NCI-H187 treated with DMSO at 0.1 percent for 48 hours (cell line): ENCODE measurements at places on chromosomes 12 and 14.

DNA sequence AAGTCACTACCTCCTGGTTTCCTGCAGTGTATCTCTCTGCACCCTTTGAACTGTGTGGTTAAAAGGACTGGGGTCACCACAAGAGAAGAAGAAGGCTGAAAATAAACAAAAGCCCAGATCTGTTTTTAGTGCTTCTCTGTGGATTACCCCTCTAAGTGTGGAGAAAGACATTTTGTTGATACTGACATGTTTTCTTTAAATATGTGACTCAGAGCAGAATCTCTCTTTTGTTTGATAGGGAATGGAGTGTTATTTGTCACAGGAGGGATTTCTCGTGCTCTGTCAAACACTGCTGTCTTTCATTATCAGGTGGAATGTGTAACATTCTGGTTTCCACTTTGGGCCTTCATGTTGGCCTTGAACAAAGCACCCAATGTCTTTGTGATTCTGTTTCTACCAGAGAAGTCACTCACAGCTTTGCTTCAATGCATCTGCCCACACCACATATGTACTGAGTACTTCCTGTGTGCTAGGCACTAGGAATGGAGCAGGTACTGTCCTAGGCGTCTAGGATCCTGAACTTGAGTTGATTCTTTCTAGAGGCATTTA is 82.1 kb downstream of the PLXNC1 start:
- no peak for DNase-seq

DNA sequence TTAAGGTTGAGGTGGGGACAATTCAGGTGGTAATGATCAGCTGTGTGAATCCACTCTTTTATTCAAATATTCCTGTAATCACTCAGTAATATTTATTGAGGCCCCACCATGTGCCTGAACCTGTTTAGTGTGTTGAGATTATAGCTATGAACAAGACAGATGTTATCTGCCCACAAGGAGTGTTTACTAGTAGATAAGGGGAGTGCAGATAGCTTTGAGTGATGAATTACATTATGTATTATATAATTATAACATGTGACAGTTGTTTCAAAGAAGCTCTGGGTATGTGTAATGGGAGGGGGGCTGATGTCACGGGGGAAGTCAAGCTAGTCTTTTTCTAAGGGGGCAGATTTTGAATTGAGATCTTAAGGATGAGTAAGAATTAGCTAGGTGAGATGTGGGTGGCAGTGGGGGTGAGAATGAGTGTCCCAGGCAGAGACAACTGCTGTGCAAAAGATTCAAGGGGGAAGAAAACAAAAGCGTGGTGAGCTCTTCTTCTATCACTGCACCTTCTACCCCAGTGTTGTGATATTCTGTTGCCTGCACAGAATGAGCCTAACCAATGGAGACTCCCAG is 21.3 kb upstream of the SRRM4 start:
- DNase-seq = no peak

DNA sequence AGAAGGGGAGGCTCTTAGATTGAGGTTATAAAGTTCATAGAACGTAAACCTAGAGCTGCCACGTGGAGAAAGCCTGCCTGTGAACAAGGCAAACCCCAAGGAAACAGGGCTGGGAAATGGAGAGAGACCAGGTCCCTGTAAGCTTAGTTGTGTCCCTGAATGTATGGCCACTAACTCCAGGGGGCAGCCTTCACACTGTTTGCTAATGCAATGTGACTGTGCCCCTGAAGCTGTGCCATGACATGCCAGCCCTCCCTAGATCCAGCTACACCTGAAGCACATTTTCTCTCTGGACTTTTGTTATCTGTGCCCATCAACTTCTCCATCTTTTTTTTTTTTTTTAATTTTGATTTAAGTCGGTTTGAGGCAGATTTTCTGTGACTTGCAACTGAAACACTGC is 60.6 kb upstream of the TMCC3 start:
- no peak for DNase-seq

GRCh38 chr14:61451891-61452400 is 130.6 kb downstream of the PRKCH start:
- no peak for DNase-seq

DNA sequence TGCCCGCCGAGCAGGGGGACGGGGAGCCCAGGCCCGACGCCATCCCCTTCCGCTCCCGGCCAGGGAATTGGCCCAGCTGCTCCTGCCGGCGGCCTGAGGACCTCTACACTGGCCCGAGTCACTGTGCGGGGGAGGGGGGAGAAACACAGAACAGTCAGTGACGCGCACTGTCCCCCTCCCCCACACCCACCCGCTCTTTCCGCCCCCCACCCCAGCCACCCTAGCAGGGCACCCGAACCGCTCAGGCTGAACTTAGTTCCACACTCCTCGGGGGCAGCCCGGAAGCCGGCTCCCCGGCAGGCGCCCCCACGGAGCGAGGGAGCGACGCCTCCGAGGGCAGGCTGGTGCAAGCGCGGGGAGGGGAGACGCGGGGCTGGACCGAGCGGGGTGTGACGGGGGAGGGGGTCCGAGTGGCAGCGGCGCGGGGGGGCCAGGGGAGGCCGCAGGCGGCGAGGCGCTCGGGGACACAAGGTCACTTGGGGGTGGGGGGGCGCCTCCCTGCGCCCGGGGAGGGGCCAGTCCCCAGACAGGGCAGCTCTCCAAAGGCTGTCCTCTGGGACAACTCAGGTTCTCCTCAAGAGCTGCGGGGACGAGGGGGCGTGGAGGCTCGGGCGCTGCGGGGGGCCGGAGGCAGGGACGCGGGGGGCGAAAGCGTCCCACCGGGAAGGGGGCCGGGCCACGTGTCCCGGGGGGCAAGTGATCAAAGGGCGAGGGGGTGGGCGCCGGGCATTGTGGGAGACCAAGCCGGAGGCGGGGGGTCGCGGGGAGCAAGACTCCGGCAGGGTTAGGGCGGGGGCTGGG is 648 bp downstream of the CHD4 start:
- DNase-seq = no peak

GRCh38 chr12:63940310-63941005 is 96.0 kb downstream of the SRGAP1 start:
- no peak for DNase-seq

DNA sequence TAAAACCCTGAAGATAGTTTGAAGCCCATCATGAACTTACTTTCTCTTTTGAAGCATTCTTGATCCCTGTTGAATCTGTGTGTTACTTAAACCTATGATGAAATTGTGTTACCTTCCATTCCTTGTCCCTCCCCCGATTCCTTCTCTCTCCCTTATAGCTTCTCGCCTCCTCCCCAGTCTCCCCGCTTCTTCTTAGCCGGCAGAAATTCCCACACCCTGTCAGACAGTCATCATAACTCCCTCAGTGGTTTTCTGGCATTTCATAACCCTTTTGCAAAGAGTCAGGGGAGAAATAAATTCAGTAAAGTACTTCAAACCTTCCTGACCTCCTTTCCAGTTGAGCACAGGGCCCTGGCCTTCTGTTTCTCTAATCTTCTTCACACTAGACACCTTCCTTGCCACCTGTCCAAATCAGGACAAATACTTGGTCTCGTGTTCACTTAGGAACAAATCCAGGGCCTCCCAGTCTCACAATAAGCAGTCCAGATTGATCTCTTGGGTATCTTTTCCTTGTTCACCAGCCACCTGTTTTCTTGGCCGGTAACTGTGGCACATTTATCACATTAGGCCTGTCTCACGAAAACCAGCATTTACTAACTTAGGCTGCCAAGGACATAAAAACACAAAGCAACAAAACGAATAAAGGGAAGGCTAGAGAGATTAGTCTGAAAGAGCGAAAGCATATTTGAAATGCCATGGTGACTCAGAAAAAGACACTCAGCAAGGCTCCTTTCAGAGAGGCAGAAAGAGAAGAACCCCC is 355.9 kb downstream of the TMTC2 start:
- DNase-seq = no peak

DNA sequence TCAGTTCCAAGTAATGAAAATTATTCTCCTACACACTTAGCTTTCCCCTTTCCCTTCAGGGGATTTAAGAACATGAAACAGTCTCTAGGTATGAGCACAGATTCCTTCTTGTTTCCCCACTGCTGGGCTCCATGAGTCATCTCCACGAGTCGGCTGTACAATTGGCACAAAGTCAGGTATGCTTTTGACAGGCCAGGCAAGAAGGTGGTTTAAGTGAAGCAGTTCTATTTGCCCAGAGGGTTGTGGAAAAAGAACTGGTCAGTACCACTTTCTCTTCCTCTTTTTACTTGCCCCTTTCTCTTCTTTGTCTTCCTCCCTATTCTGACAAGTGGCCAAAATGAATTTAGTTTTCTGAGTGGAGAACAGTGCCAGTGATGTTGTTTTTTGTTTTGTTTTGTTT is 16.3 kb downstream of the DYNC1H1 start:
- no peak for DNase-seq

GRCh38 chr14:91332986-91333649 is 84.5 kb downstream of the CCDC88C start:
- DNase-seq = no peak

DNA sequence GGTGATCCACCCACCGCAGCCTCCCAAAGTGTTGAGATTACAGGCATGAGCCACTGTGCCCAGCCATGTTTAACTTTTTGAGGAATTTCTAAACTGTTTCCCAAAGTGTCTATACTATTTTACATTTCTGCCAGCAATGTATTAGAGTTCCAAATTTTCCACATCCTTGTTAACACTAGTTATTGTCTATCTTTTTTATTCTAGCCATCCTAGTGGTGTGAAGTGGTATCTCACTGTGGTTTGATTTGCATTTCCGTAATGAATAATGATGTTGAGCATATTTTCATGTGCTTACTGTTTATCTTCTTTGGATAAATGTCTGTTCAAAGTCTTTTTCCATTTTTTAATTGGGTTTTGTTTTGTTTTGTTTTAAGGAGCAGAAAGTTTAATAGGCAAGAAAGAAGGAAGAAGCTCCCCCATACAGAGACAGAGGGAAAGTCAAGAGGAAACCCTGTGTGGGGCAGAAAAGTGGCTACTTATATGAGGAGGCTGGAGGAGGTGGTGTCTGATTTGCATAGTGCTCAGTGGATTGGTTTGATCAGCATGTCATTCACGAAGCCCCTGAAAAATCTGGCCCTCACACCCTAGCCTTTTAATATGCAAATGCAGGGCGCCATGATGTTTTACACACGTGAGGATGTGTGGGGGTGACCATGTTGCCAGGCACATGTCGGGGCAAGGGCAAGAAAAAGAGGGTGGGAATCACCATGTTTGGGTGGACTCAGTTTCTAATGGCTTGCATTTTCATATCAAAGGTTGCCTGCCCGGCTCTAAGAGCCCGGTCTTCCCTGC is 14.9 kb downstream of the TXNRD1 start:
- DNase-seq = no peak

DNA sequence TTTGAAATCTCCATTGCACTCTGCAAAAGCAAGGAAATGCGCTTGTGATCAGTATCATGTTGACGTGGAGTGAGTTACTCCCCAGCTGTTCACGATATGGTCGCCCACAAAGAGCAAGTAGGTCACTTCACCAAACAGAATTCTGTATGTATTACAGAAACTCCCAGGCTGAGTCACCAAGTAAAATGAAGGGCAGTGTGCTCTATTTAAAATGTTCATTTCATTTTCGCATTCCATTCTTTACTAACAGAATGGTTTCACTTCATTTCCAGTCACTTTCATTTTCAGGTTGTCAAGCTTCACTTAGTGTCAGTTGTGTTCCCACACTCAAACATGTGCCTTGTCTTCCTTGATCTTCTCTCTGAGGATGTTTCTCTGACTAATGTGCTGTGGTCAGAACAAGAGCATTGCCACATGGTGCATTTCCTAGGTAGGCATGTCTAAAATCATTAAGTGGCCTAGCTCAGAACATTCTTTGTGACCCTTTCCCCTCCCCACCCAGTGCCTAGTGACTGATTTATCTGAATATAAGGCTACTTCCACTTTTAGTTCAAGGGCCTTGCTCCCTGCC is 391.2 kb downstream of the RAD51B start:
- DNase-seq = peak; percentile 15

GRCh38 chr14:67170660-67171059 is 18.6 kb upstream of the GARIN2 start:
- no peak for DNase-seq

- no peak for DNase-seq
Measured at GRCh38 chr14:96205059-96205977, 679 bp downstream of the BDKRB2 start.

- no peak for DNase-seq
Measured at GRCh38 chr12:89180496-89180895, 171.8 kb downstream of the DUSP6 start.

DNA sequence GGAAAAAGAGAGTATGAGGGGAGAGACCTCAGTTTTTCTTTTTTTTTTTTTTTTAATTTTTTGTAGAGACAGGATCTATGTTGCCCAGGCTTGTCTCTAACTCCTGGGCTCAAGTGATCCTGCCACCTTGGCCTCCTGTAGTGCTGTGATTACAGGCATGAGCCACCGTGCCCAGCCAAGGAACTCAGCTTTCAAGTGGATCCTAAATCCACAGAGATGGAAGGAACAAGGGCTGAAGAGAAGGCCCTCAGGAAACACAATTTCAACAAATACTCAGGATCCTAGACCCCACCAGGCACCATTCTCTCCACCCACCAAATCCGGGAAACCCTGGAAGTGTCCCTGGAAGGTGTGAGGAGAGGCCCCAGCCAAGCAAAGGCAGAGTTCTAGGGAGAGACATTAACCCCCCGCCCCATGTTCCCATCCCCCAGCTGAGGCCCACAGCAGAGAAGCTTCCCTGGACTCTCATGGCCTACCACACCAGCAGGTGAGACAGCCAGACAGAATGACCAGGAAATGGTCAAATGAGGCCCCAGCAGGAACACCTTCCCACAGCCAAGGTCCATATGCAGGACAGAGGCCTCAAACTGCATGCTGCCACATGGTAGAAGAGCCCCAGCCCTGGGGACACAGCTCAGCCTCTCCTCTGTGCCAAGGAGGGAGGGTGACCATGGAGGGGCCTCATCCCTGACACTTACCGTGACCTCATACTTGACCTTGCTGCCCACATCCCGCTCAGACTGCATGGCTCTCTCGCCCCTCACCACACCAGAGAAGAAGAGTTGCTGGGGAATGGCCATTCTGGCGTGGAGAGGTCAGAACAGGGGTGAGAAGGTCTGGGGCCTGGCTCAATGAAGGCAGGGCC is 14.1 kb downstream of the ITGA7 start:
- DNase-seq = no peak

- DNase-seq = no peak
Measured at GRCh38 chr12:1435456-1435855, 158.9 kb downstream of the FBXL14 start.

GRCh38 chr12:111905502-111905901 is 63.5 kb downstream of the MAPKAPK5 start:
- no peak for DNase-seq

DNA sequence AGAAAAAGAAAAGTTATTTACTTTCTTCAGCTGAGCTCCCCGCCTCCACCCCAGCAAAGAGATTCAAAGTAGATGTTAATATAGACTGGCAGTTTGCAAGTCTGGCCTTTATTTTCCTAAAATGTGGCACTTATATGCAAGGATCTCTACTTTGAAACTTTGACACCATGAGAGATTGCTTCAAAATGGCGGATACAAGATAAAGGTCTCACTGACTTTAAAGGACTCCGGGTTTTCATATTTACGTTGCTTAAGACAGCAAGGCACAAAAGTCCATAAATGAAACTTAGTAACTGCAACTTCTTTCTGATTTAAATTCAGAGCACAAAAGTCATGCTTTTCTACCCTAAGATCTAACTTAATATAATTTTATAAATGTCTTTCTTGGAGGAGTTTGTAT is 3.5 kb downstream of the OTX2 start:
- no peak for DNase-seq

- no peak for DNase-seq
Measured at GRCh38 chr14:24784981-24785380, 151.0 kb upstream of the GZMB start.
